Activated CD4-positive, alpha-beta T cell treated with anti-CD3 and anti-CD28 coated beads, Interleukin-2, amount 10 ng/mL, durations not matched to agents 7 days and 5 days (primary cell): ENCODE measurements at places on chromosomes 2 and 18.
A peak's percentile ranks its signal among the peaks of the same experiment; 100 is the strongest.

- H3K27ac ChIP-seq, result no peak overlapping the region
- H3K4me3 ChIP-seq, result no peak overlapping the region
- H3K36me3 ChIP-seq, result peaks cover 11% of the 10 kb centered on the region
- H3K27me3 ChIP-seq, result no peaks in the 10 kb centered on the region
- H3K4me1 ChIP-seq, result peaks cover 33% of the 10 kb centered on the region
Observed at GRCh38 chr2:60979231-60979630, 38.3 kb upstream of the PEX13 start.

GRCh38 chr18:10727477-10727876, 201.7 kb downstream of the NAPG start:
- H3K36me3 ChIP-seq, result no peaks in the 10 kb centered on the region
- H3K4me3 ChIP-seq, result no peak overlapping the region
- no peak for DNase-seq

DNA sequence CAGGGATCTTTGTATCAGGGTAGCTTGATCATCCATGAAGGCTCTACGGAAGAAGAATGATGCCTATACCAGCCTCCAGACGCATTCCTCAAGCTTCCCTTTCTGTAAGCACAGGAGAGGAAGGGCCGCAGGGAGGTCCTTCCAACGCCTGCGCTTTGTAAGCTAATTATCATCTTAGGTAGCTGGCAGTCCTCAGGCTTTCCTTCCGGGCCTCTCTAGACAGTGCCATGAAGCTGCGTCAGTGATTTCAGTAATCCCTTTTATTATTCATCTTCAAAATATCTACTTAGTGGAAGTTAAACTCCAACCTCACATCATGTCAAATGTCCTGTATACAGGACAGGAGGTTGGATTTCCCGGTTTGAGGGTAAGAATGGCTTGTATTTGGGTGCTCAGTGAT, 92.3 kb downstream of the ETAA1 start:
- no peak overlapping the region for H3K4me3 ChIP-seq
- no peaks in the 10 kb centered on the region for H3K36me3 ChIP-seq
- H3K4me1 ChIP-seq, result no peaks in the 10 kb centered on the region
- no peak overlapping the region for H3K27ac ChIP-seq
- DNase-seq, result no peak

GRCh38 chr2:119366161-119366648, 429 bp downstream of the C2orf76 start:
- peak overlapping the region; percentile 99 for H3K4me3 ChIP-seq
- no peak for DNase-seq
- no peaks in the 10 kb centered on the region for H3K27me3 ChIP-seq
- H3K4me1 ChIP-seq, result peaks cover 49% of the 10 kb centered on the region
- peak overlapping the region; percentile 92 for H3K27ac ChIP-seq

DNA sequence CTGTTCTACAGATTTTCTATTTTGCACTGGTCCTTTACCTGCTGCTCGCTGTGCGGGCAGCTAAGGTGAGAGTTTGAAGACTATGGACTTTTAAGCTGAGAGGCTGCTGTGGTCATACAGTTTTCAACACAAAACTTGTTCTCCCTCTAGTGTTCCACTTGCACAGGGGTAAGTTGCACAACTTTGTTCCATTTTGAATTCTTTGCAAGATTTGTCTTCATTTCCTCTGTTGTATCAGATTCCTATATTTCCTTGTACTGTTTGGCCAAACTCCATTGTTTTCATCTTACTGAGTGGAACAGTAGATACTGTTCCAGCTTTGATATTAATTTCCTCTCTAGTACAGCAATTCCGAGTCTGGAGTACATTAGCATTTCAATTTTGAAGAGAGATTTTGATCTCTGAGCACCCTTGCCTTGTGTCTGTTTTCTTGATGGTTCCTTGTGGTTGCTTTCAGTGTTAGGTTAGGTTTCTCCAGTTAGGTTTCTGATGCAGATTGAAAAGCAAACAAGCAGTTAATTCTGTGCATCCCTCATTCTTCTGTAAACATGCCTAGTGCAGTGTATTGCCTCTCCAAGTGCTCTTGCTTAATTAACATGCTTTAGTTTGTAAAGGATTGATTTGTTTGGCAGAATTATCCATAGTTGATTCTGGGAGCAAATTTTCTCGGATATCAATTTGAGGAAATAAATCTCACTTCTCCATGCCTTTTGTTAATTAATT, 188.8 kb downstream of the PTPRM start:
- H3K36me3 ChIP-seq, result no peaks in the 10 kb centered on the region
- no peak overlapping the region for H3K27ac ChIP-seq
- H3K27me3 ChIP-seq, result no peaks in the 10 kb centered on the region
- no peak overlapping the region for H3K4me3 ChIP-seq
- no peak for DNase-seq

DNA sequence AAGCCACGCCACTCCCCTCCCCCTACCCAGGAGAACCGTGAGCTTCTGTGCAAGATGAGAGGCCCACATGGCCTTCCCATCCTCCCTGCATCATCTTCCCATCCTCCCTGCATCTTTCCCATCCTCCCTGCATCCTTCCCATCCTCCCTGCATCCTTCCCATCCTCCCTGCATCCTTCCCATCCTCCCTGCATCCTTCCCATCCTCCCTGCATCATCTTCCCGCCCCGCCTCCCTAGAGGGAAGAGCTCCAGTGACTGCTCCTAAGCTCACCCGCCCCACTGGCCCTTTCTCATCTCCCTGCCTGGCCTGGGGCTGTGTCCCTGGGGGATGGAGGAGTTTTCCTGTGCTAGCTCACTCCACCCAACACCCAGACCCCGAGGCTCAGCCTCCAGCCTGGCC, 93.3 kb upstream of the ASAP2 start:
- H3K4me1 ChIP-seq, result no peaks in the 10 kb centered on the region
- DNase-seq, result no peak
- no peaks in the 10 kb centered on the region for H3K27me3 ChIP-seq
- H3K36me3 ChIP-seq, result no peaks in the 10 kb centered on the region
- H3K4me3 ChIP-seq, result no peak overlapping the region

DNA sequence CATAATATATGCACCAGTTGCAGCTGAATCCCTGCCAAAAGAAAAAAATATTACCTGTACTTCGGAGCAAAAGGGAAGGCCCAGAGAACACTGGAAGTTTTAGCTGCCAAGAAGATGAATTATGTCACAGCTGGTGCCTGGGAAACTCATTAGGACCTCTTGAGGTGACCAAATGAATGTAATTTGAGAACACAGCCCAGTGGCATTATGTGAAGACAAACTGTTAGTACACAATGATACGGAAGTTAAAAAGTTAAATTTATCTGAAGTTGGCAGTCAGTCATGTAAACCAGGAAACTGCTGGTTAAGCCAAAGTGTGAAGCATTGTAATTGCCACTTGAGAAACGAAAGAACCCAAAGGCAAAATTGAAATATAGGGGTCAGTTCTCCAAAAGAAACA, 80.7 kb downstream of the EML4 start:
- H3K27ac ChIP-seq, result no peak overlapping the region
- peaks cover 36% of the 10 kb centered on the region for H3K4me1 ChIP-seq
- peaks cover 68% of the 10 kb centered on the region for H3K36me3 ChIP-seq

DNA sequence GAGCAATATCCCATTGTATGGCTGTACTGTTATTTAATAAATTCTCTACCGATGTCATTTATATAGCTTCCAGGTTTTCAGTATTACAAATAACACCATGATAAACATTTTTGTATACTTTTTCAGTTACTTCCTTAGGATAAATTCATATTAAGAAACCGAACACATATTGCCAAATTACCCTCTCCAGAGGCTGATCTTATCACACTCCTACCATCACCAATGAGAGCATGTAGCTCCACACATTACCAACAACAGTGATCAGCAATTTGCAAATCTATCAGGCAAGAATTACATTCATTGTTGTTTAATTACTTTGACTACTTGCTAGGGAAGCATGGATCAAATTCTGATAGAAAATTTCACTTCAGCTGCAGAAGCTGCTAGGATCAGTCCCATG, 5.8 kb upstream of the NDUFV2 start:
- peaks cover 68% of the 10 kb centered on the region for H3K4me1 ChIP-seq
- peaks cover 14% of the 10 kb centered on the region for H3K36me3 ChIP-seq
- no peak overlapping the region for H3K4me3 ChIP-seq
- H3K27ac ChIP-seq, result no peak overlapping the region

DNA sequence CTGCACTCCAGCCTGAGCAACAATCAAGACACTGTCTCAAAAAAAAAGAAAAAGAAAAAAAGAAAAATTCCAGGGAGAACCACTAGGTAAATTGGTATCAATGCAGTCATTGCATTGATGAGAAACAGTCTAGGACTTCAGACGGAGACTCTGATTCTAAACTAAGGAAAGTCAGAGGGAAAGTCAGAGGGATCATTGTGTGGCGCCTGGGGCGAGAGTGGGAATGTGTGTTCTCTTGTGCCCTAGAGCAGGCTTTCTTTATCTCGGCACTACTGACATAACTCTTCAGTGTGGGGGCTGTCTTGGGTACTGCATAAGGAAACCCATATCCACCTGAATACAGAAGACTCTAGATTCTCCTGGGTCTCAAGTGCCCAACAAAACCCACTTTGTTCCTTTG, 24.8 kb downstream of the SERPINE2 start:
- DNase-seq, result no peak
- peaks cover 28% of the 10 kb centered on the region for H3K4me1 ChIP-seq
- H3K27ac ChIP-seq, result no peak overlapping the region
- no peaks in the 10 kb centered on the region for H3K27me3 ChIP-seq
- H3K4me3 ChIP-seq, result no peak overlapping the region

DNA sequence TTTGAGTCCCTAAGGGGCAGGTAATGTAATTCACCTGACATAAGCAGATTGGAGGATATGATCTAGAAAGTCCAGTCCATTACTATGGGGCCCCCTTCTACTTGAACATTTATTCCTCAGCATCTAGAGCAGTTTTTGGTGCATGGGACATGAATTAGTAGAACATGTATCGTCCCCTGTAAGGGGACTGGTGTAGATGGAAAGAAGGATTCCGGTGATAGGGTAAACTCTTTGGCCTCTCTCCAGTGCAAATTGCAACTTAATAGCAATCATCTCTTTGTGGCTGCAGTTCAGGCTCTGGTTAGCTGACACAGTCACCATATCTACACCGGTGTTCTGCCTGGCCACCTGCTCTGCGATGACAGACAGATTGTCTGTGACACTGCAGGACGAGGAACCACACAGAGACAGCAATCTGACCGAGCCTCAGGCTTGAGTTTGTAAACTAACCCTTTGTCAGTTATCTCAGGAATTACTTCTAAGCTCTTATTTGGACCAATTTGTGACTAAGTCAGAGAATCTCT, 6.4 kb upstream of the SLC8A1 start:
- no peak overlapping the region for H3K4me3 ChIP-seq
- no peaks in the 10 kb centered on the region for H3K36me3 ChIP-seq
- no peak for DNase-seq
- H3K27me3 ChIP-seq, result peaks cover 17% of the 10 kb centered on the region
- H3K27ac ChIP-seq, result no peak overlapping the region
- H3K4me1 ChIP-seq, result no peaks in the 10 kb centered on the region

- H3K4me3 ChIP-seq, result no peak overlapping the region
- peaks cover 36% of the 10 kb centered on the region for H3K27me3 ChIP-seq
- H3K36me3 ChIP-seq, result peaks cover 2% of the 10 kb centered on the region
- DNase-seq, result no peak
- peaks cover 3% of the 10 kb centered on the region for H3K4me1 ChIP-seq
Observed at GRCh38 chr2:12766421-12766879, 49.7 kb downstream of the TRIB2 start.

- no peak for DNase-seq
- H3K27ac ChIP-seq, result no peak overlapping the region
- no peak overlapping the region for H3K4me3 ChIP-seq
- no peaks in the 10 kb centered on the region for H3K27me3 ChIP-seq
- H3K4me1 ChIP-seq, result no peaks in the 10 kb centered on the region
- no peaks in the 10 kb centered on the region for H3K36me3 ChIP-seq
Observed at GRCh38 chr2:150675807-150676206, 188.3 kb upstream of the RND3 start.

DNA sequence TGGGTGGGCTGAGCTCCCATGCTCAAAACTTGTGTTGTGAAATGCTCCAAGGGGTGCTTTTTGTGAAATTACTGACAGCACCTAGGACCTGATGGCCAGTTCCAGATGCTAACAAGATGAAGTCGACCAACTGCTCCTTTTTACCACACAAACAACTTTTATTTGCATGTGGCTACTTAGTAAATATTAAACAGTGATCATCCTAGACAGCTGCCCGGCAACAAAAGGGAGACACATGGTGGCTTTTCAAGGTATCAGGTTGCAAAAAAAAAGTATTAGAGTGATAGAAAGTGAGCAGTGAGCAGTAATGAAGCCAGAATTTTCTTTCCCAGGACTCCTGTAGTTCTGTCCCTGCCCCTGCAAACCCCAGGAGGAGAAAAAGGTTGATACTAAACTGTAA, 118.5 kb downstream of the RPIA start:
- no peaks in the 10 kb centered on the region for H3K4me1 ChIP-seq
- H3K27ac ChIP-seq, result no peak overlapping the region
- no peak overlapping the region for H3K4me3 ChIP-seq
- no peaks in the 10 kb centered on the region for H3K27me3 ChIP-seq

DNA sequence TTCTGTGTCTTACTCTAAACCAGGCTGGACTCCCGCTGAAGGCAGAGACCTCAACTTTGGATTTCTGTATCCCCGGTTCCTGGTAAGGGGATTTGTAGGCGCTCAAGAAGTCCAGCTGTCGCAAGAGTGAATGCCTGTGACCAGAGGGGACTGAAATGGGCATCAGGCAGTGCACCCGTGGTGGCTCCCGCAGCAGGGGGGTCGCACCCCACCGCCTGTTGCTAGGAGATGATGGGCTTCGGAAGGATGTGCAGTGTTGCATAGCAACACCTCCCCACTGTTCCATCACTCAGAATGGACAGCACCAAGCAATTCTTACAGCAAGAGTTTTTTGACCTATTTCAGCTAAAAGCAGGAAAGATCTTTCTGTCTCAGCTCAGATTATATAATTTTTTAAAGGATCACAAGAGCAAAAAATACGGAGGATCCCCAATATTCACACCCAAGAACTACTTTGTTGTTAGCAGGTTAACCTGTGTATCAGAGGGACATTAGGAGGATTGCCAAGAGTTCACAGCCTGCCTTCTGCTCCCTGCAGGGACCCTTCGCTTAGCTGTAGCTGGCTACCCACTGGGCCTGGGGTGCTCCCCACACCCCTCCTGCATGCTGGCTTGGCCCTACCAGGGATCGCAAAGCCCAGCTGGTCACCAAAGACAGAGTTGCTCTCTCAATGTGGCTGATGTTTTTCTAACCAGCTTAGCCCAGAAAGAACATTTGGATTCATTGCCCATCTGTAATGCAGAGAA, 63.8 kb downstream of the SOWAHC start:
- H3K36me3 ChIP-seq, result no peaks in the 10 kb centered on the region
- H3K27ac ChIP-seq, result no peak overlapping the region
- H3K4me3 ChIP-seq, result no peak overlapping the region
- peaks cover 13% of the 10 kb centered on the region for H3K27me3 ChIP-seq
- no peaks in the 10 kb centered on the region for H3K4me1 ChIP-seq
- no peak for DNase-seq

DNA sequence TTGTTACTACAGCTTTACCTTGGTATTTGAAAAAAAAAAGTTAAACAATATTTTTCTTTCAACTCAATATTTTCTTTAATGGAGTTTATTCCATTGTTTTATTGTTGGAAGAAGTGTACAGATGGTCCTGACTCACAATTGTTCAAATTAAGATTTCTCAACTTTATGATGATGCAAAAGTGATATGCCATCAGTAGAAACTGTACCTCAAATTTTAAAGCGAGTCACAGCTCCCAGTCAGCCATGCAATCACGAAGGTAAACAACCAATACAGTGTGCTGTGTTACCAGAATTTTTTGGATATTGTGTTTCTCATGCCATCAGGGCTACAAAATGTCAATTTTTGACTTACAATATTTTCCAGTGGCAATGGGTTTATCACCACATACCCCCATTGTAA, 54.0 kb upstream of the COL5A2 start:
- no peak overlapping the region for H3K27ac ChIP-seq
- H3K4me3 ChIP-seq, result no peak overlapping the region
- no peaks in the 10 kb centered on the region for H3K36me3 ChIP-seq
